Stimulated activated CD4-positive, alpha-beta T cell treated with anti-CD3 and anti-CD28 coated beads, Interleukin-1b, Interleukin-23, amount 100 ng/mL, for 1 hour (primary cell): ENCODE measurements at places on chromosomes 7 and 10.

- no peak for DNase-seq
Observed at GRCh38 chr10:11875494-11876281, 52.5 kb downstream of the PROSER2 start.

GRCh38 chr10:13801156-13801906 is 214.6 kb downstream of the PRPF18 start:
- no peak for DNase-seq

DNA sequence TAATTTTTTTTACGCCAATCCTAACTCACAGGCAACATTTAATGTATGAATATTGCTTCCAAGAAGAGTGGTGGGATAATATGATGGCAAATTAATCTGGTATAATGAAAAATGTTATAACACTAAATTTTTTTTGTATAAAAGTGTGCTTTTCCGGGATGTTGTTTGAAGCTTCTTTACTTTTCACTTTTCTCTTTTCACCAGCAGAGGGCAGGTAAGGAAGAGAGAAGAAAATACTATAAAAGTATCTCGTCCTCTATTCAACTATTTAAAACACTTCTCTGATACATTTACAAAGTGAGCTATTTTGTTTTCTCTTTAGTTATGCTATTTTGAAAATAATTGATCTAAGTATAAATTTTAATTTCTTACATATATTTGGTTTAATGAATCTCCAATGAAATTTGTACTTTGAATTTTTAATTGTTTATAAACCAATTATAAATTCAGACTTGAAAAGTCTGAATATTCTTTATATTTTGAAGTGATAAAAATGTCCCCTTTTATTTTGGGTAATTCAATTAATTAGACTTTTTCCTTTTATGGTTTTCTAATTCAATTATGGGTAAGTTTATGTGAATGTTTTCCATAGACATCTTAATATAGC is 20.7 kb upstream of the CFTR start:
- DNase-seq = no peak

- DNase-seq = no peak
Observed at GRCh38 chr10:34310234-34310633, 504.9 kb downstream of the PARD3 start.

- no peak for DNase-seq
Observed at GRCh38 chr10:6788731-6789130, 208.7 kb upstream of the PRKCQ start.

GRCh38 chr7:137519181-137519691 is 175.7 kb upstream of the PTN start:
- DNase-seq = no peak

DNA sequence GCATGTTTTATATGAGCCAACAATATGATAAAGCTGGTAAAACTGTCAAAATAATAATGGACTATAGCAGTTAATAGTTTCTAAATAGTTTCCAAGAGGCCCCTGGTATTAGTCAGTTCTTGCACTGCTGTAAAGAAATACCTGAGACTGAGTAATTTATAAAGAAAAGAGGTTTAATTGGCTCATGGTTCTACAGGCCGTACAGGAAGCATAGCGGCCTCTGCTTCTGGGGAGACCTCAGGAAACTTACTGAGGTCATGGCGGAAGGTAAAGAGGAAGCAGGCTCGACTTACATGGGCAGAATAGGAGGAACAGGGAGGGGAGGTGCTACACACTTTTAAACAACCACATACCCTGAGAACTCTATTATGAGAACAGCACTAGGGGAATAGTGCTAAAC is 104.6 kb downstream of the PPP1R9A start:
- no peak for DNase-seq

DNA sequence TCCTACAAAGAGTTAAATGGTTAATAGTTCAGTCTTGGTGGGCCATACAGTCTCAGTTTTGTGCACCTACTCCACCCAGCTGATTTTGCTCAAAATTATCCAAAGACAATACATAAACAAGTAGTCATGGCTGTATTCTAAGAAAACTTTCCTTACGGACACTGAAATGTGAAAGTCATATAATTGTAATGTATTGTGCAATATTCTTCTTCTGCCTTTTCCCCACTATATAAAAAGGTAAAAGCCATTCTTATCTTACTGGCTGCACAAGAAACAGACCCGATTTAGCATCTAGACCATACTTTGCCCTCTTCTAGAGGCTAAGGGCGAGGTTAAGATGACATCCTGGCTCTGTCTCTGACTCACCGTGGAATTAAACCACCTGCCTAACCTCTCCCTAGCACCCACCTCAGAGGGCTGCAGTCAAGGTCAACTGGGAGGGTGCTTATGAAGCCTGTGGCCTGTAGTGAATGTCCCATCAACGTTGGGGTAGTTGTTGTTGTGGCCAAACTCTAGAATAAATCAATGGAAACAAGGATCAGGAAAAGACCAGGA is 63.8 kb upstream of the DOCK1 start:
- no peak for DNase-seq

DNA sequence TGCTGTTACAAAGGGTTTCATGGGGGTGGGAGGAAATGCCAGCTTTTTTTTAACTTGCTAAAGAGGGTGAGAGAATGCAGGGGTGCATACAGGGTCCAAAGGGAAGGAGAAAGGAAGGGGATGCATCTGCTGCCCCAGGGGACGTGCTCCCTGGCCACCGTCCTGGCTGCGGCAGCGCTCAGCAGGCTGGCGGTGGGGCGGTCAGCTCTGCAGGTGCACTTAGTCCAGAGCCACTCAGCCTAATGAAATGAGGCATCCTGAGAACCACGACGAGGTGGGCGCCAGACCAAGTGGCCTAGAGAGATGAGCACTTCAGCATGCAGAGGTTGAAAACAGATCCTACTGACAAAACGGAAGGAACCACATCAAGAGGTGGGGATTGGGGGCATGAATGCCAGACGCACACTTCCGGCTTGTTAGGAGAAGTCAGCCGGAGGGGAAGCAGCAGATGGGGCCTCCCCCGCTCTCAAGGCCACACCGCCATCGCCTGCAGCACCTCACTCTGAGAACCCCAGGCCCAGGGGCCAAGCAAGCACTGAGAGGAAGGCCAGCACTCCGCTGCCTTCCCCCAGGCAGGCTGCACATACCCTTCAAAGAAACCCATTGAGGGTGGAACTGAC is 94.5 kb downstream of the MAD1L1 start:
- peak; percentile 11 for DNase-seq

- no peak for DNase-seq
Observed at GRCh38 chr10:71727105-71727737, 7.6 kb upstream of the C10orf105 start.

- DNase-seq = no peak
Observed at GRCh38 chr10:88080213-88080612, 216.8 kb downstream of the PTEN start.

- no peak for DNase-seq
Observed at GRCh38 chr10:129523031-129523722, 56.1 kb downstream of the MGMT start.

- no peak for DNase-seq
Observed at GRCh38 chr7:30973791-30974604, 10.2 kb downstream of the GHRHR start.

GRCh38 chr10:72503241-72503640 is 122.6 kb downstream of the MICU1 start:
- DNase-seq = no peak
